NCI-H510A treated with DMSO at 0.1 percent for 48 hours (cell line): ENCODE measurements at places on chromosomes 3 and 15.

DNA sequence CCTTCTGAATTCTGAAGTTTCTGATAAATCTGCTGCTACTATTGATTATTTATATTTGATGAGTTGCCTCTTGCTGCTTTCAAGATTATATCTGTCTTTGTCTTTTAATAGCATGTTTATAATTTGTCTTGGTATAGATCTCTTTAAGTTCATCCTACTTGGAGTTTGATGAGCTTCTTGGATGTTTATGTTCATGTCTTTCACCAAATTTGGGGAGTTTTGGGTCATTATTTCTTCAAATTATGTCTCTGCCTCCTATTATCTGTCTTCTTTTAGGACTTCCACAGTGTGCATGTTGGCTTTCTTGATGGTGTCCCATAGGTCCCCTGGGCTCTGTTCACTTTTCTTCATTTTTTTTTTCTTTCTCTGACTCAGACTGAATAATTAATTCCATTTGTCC lies 32.3 kb upstream of the EDEM1 start:
- no peak for DNase-seq

DNA sequence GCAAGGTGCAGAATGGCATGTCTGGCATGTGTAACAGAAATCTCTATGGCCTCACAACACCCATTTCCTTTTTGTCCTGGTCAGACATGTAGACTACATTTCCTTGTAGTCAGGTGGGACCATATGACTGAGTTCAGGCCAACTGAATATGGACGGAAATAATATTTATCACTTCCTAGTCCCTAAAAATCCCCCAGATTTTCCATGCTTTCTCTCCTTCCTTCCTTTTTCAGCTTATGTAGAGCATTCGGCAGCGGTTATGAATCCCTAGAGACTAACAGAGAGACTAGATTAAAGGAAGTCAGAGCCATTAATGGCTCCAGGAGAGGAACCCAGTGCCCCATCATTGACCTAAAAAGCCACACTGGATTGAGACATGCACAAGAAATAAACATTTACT lies 35.8 kb downstream of the SLC9A9 start:
- DNase-seq: no peak

DNA sequence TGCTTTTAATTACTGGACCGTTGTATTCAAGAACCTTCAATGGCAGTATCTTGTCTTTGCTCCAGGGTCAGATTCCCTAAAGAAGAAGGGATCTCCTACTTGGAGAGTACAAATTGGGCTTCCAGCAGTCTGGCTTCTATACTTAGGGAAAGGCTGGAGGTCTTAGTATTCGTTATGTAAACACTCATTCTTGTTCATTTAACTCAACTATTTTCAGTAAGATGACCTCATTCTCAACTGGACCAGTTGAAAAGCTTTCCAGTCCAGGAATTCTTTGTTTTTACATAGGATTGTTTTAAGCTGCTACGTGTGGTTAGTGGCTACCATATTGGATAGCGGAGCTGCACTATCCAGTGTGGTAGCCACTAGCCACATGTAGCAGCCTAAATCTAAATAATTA lies 4.6 kb downstream of the SENP5 start:
- no peak for DNase-seq

- no peak for DNase-seq
These were observed 92.8 kb downstream of the OCA2 start for GRCh38 chr15:28006116-28006905.

GRCh38 chr15:69496001-69496400 lies 43.4 kb downstream of the RPLP1 start:
- no peak for DNase-seq

DNA sequence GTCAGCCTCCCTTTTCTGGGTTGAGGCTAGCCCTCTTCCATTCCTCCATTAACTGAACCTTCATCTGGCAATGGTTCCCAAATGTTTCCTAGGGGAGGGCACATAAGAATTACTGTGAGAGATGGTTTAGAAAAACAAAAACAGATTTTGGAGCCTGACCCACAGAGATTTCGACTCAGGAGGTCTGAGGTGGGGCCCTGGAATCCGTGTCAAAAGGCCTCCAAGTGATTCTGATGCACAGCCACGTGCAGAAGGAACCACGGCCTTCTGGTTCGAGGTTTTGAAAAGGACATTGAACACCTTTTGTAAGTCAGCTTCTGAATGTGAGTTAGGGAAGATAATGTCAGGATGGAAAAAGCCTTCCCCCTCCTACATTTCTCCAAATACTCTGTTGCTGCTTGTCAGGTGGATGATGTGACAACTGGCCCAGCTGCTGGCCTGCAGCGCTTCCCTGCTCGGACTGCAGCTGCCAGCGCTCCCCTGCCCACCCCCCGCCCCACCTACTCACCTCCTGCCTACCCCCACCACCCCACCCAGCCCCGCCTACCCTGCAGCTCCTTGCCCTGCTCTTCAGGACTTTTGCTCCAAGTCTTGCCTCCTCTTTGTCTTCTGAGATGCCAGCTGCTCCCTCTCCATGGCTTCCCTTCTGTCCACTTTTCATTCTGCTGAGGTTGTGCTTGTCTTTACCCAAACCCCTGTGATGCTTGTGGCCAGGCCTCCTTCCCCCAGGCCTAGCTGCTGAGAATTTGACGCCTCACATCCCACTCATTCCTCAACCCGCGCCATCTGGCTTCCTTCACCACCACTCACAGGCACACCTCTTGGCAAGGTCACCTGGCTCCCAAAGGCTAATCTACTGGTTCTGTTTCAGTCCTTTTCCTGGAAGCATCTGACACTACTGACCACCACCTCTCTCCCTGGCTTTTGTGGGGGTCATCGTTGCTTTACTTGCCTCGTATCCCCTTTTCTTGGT lies 6.6 kb downstream of the EHD4 start:
- DNase-seq: peak; percentile 14

- no peak for DNase-seq
These were observed 191.7 kb upstream of the ATP11B start for GRCh38 chr3:182601597-182601996.

DNA sequence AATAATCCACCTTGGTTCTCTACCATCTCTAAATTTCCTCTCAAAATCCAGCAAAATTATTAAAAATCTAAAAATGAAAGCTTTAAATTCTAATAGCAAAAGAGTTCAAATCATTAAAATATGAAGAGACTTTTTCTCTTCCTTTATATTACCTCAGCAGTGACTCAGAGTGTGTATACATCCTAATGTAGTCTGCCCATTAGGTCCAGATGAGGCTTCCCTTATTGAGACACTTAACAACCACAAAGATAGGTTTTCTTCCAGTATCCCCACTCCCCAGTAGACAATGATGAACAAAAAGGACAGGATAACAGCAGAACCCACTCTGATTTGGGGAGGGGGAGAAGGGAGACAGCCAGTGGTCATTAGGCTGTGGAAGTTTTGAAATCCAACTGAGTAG lies 61.5 kb upstream of the DCBLD2 start:
- no peak for DNase-seq

DNA sequence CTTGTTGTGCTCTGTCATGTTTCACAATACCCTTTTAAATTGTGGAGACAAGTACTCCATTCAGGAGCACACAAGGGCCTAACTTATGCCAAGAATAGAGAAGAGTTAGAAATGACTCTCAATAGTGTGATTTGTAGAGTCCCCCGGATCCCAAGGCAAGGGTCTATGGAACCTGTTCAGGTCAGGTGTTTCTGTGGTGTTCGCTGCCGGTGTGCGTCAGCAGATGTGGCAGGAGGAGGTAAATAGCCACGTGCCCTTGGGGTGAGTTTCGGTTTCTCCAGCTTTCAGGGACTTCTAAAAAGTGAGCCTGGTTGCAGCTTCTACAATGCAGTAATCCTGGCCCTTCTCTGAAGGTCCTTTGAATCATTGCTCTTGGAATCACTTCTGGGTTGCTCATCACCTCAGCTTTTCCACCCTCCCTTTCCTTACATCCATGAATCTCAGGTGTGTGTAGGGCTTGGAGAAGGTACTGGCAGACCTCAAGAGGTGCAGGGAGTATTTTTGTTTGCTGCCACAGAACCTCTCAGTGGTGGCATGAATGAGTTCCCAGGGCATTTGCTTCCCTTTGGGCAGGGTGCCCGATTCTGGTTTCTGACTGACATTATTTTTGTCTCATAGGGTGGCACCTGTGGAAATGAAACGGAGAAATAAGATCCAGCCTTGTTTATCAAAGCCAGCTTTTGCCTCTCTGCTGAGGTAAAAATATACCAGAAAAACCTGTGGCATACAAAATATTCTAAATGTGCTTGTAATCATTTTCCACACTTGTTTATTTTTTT lies 7.3 kb downstream of the ST3GAL6 start:
- no peak for DNase-seq

DNA sequence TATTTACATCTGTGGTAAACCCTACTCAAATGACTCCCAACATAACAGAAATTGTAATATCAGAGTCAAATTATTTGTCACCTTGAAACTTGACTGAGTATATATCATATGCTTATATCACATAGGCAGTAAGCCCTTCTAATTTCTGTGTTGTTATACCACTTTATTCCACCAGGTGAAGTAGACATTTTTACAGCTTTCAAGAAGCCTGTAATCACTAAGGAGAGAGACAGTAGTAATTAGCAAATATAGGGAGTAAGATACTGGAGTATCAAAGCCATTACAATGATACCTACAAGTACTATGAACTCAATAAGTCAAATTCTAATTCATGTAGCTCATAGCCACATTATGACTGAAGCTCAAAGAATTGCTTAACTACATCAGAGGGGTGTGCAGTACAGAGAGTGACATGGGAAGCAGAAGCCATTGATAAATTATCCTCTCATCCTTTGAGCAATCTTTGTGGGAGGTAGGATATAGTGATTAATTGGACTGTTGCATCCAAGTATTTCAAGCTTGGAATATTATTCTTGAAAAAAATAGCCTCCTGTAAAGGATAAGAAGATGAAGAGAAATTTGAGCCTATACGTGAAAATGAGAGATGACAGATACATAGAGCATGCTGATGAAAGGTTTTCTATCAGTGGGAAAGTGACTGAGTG lies 1005.9 kb downstream of the ZPLD1 start:
- DNase-seq: no peak

DNA sequence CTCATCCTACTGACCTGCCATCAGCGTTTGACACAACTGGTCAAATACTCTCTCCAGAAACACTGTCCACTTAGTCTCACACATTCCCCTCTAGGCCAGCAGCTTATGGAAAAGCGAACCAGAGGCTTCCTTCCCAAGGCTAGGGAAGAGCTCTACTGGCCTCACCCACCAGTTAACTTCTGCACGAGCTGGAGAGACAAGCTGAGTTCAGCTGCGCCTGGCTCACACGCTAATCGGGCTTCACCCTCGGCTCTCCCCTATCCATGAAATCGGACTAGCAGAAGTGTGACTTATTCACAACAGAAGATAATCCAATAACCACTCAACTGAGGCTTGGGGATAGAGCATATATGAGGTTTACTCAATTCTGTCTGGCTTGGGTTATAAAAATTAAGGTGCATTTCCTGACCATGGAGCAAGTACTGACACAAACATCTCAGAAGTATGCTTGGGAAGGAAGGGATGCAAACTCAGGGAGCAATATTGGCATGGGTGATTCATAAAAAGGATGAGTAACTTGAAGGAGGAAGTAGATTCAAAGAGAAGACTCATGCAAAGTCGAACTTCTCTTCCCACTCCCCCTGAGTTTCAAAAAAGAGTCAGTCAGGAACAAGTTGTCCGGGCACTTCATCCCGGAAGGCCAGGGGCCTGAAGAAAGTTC lies 73.1 kb downstream of the XXYLT1 start:
- no peak for DNase-seq

- no peak for DNase-seq
These were observed 47.7 kb upstream of the INSYN1 start for GRCh38 chr15:73800662-73801345.

DNA sequence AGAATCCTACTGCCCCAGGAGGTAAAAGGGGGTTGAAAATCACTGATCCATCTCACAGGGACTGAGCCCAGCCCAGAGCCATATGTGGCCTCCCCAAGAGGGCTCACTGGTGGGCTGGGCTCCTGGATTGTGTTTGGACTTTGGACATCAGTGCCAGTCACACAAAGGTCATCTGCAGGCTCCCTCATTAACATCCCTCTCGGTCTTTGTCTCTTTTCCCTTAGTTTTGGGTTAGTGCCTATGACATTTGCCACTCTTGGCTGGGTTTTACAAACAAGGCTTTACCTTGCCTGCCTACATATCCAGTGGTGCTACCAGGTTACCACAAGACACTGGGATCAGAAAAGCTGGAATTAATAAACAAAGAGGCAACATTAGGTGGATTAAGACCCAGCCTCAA lies 27.9 kb downstream of the IFT122 start:
- no peak for DNase-seq

DNA sequence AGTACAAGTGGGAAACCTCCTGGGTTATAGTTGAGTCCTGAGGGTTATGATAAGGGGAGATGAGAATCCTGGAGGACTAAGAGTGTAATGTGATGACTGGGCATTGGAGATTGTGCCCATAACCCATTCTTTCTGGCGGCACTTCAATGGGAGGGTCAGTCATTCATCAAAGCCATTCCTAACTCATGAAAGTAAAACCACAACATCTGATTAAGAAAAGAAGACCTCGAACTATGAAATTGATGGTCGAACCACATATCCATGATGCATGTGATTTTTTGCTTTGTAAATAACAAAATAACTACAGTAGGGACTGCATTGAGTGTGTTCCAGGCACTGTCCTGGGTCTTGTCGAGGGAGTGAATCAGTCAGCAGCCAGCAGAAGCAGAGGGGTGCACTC lies 215.1 kb downstream of the SHQ1 start:
- no peak for DNase-seq

DNA sequence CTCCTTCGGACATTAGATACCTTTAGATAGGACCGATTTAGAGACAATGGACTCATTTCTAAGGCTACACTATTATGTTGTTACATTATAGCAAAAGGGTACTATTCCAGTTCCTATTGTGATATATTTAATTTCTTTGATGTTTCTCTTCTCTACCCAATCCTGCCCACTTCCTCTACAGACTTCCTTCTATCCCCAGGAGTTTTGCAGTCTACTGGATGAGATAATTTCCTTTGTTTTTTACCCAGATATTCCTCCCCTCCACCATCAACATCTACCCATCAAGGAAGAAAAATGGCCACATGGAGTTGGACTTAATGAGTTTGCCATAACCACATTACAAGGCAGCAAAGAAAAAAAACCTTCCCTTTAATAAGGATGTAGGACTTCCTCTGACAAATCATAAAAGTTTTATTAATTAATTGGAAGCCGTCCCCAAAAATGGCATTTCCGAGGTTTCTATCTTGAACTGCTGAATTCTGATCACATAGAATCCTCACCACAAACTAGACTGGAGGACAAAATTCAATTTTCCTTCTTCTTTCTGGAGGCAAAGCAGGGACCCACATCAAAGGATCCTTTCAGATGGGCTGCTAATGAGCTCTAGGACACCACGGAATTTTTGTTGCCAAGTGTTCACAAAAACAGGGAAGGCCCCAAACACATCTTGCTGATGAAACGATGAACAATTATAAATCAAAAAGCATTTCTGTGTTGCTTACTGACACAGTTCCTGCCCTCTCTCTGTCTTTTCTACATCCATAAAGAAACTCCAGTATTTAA lies 33.4 kb downstream of the FRMD4B start:
- DNase-seq: no peak

- no peak for DNase-seq
These were observed 56.2 kb upstream of the VEPH1 start for GRCh38 chr3:157559401-157559800.
